ENCODE measurements at places on chromosomes 6 and 20.

- no peak for DNase-seq
Measured at GRCh38 chr6:74066168-74066871, 370.3 kb downstream of the CD109 start.

DNA sequence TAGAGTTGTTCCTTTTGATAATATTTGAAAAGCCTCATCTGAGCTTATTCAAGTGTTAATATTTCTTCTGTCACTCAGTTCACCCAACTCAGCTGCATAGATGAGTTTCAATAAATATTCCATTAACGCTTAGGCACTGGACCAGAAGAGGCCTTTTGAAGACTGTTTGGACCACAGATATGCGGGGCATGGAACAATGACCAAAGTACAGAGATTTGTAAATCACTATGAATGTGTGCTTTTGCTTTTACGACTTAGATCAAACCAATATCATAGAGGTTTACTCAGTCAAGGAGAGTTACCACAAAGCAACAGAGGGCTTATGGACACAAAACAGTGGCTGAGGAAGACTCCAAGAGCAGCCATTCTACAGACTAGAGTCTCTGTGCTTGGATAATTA, 99.9 kb downstream of the RTN4IP1 start:
- DNase-seq = no peak

GRCh38 chr6:85460921-85461797, 11.3 kb downstream of the NT5E start:
- no peak for DNase-seq

- no peak for DNase-seq
Measured at GRCh38 chr6:85490516-85491248, 40.8 kb downstream of the NT5E start.

- DNase-seq = no peak
Measured at GRCh38 chr20:33883164-33883563, 72.0 kb downstream of the CHMP4B start.

DNA sequence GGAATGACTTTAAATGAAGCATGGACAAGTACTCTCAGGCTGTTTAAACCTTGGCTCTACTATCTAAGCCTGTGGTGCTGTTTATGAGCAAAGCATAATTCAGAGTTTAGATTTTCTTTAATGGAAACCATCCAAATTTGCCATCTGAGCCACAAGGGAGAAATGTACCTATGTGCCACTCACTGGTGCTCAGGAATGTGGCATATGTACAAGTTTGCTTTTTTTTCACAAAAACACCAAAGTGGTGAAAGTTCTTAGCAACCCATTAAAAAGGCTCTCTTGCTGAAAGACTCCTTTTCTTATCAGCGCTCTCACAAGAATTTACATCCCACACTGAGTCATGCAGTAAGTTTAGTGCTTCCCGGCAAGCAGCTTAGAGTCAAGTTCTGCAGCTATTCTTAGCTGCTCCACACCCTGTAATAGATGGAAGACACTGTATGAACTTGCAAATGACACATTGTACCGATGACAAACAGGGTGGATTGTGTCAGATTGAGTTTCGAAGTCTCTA, 57.3 kb upstream of the MLIP start:
- DNase-seq = no peak

DNA sequence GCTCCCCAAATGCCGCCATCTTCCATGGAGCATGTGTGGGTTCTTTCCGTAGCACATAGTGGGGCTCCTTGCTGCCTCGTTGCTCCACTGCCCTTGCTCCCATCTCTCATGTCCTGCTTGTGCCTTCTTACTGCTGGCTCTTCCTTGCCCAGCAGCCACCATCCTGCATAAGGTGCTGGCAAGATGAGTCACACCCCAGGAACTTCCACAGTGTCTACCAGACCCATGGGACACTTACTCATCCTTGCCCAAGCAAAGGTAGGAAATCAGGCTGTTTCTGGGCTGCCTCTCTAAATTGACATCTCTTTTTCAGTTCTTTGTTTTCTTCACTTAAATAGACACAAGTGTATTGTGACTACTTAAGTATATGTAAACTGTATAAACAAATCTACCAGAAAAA, 39.4 kb upstream of the RGS17 start:
- DNase-seq = no peak

DNA sequence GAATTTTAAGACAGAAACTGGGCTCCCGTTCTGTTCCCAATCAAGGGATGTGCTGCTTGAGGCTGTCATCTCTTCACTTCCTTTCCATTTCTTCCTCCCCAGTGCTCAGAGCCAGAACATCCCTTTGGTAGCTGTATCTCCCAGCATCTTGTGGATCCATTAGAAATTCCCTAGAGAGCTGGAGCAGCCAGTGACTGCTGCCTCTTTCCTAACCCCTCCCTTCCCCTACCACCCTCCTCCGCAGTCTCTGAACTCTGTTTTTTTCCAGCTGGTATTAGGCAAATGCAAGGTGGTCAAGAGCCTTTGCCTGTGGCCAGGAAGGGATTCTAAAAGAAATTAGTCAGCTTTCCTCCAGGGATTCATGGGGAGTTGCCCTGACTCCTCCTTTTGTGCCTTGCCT, 208.0 kb downstream of the EYA2 start:
- no peak for DNase-seq

GRCh38 chr20:51029963-51030920, 7.3 kb upstream of the KCNG1 start:
- DNase-seq = no peak

DNA sequence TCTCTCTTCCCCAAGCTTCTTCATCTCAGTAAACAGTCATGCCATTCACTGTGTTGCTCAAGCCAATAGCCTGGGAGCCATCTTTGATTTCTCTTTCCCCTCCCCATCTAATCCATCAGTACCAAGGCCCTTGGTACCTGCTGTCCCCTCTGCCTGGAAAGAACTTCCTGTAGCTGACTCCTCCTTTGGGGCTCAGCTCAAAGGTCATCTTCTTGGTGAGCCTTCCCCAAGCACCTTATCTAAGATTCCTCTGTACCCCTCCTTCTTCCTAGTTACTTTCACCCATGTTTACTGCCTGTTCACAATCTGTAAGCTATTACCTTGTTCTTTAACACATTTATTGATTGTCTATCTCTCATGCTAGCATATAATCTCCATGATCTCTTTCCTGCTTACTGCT, 3.5 kb downstream of the AARS2 start:
- DNase-seq = no peak

- no peak for DNase-seq
Measured at GRCh38 chr6:3108746-3109414, 9.6 kb upstream of the BPHL start.

- no peak for DNase-seq
Measured at GRCh38 chr6:155710704-155711103, 255.1 kb upstream of the NOX3 start.

- no peak for DNase-seq
Measured at GRCh38 chr20:51620432-51620831, 77.9 kb upstream of the NFATC2 start.

DNA sequence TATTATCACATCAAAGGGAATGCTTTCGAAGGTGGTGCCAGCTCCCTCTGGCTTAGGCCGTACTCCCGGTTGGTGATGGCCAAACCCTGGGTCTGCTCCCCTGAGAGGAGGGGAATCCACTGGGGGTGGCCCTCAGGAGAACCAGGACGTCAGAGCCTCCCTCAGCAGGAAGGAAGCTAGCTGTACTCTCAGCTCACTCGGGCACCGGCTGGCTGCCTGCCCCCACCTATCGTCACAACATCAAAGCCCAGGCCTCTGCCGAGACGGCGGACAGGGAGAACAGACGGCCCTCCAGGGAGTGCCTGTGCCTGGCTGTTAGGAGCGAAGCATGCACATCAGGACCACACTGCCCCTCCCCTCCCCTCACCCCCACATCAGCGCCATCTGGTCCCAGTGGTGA, 9.2 kb upstream of the PGC start:
- no peak for DNase-seq

- no peak for DNase-seq
Measured at GRCh38 chr20:47927385-47927851, 142.1 kb upstream of the SULF2 start.

GRCh38 chr6:85580878-85581267, 12.8 kb downstream of the SNX14 start:
- no peak for DNase-seq

GRCh38 chr6:130913120-130913519, 85.9 kb downstream of the SMLR1 start:
- DNase-seq = no peak

DNA sequence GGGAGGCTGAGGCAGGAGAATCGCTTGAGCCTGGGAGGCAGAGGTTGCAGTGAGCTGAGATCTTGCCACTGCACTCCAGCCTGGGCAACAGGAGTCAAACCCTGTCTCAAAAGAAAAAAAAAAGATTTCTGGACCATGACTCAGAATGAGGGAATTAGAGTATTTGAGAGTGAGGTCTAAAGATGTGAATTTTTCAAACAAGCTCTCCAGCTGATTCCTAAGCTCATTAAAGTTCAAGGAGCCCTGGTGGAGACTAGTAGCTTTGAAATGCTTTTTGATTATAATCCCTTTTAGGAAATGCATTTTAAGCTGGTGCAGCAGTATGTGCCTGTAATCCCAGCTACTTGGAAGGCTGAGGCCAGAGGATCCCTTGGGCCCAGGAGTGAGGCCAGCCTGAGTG, 21.8 kb upstream of the SRF start:
- no peak for DNase-seq

- peak; percentile 17 for DNase-seq
Measured at GRCh38 chr6:148221196-148221979, 121.2 kb upstream of the SASH1 start.

GRCh38 chr6:110786696-110787095, 28.6 kb downstream of the CDK19 start:
- no peak for DNase-seq

DNA sequence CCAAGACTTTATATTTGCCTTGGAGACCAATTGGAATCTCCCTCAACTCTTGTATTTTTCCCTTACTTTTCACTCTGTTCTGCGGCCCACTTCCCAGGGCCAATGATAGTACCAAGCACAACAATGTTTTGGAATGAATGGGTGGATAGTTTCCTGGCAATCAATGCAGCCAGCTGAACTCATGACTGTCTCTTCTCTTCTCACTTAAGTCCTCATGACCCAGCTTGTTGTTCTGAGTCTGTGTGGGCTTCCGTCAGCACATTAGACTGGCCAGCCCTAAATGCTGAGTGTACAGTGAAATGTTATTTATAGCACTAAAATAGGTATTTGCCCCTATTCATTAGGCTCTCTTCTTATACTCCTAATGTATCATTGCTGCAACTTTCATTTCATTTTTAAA, 5.6 kb upstream of the MBOAT1 start:
- no peak for DNase-seq

DNA sequence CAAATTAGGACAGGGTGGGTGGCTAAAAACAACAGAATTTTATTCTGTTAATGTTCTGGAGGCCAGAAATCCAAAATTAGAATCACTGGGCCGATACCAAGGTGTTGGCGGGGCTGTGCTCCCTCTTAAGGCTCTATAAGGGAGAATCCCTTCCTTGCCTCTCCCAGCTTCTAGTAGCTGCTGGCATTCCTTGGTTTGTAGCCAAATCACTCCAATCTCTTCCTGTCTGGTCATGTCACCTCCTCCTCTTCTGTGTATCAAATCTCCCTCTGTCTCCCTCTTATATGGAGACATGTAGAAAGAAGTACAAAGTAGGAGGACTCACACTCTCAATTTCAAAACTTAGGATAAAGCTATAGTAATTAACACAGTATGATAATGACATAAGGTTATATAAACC, 102.9 kb upstream of the SIRPA start:
- DNase-seq = no peak

DNA sequence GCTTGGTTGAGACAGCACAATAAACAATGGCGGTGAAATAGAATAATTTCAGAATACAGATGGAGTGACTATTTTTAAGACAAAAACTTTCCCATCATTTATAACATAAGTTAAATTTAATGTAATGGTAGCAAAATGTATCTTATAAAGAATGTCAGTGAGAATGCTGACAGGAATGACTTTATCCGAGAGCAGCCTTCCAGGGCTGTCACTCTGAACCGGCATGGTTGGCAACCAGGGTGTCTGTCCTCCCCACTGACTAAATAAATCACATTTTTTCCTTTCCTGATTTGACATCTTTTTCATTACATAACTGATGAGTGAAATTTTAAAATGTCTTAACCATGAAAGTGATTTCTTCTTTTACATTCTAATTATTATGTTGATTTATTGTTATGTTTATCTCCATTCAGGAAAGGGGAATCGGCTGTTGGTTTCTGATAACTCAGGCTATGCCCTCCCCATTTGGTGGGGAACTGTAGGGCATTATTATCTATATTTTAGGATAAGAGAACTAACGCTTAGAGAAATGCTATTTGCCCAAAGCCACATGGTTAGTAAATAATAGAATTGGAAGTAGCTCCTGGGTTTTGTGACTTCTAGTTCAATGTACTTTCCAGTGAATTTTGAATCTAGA, 109.2 kb upstream of the OGFRL1 start:
- no peak for DNase-seq

GRCh38 chr6:94036024-94036423, 616.7 kb upstream of the EPHA7 start:
- no peak for DNase-seq

DNA sequence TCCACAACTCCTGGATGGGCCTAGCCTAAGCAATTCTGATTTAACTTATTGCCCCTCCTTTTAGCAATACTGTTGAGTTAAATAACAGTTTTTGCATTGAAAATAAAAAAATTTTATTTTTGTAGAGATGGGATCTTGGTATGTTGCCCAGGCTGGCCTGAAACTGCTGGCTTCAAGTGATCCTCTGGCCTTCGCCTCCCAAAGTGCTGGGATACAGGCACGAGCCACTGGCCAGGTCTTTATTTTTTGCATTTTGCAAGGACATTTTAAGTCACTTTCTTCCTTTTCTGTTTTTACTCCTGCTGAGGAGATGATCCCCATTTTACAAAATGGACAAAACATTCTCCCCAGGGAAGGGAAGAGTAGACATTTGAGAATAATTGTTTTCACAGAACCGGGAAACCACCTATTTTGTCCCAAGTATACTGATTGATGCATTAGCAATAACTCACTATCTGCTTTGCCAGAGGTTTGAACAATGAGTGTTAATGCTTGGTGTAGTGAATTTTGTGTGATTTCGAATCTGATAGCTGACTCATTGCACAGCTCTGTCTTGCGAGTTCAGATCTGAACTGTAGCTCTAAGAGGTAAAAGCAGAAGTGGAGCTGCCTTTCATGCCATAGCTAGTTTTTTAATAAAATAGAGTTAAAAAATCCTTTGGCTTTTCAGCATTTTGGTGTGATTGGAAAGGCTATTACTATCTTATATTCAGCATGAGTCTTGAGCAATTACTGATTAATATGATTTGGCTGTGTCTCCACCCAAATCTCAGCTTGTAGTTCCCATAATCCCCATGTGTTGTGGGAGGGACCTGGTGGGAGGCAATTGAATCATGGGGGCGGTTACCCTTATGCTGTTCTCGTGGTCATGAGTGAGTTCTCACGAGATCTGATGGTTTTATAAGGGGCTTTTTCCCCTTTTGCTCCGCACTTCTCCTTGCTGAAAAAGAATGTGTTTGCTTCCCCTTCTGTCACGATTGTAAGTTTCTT, 20.9 kb downstream of the IGF2R start:
- no peak for DNase-seq
